ENCODE measurements at places on chromosomes 7 and 10. TPM values are rescaled to one million over a fixed set of nuclear protein-coding genes. Genes with fewer than 3 reads are reported as not detected.

CNPY1 gene
- total RNA-seq: not detected

GRCh38 chr10:24731942-24732341, 8.3 kb upstream of the ARHGAP21 start:
- DNase-seq: no peak

DNA sequence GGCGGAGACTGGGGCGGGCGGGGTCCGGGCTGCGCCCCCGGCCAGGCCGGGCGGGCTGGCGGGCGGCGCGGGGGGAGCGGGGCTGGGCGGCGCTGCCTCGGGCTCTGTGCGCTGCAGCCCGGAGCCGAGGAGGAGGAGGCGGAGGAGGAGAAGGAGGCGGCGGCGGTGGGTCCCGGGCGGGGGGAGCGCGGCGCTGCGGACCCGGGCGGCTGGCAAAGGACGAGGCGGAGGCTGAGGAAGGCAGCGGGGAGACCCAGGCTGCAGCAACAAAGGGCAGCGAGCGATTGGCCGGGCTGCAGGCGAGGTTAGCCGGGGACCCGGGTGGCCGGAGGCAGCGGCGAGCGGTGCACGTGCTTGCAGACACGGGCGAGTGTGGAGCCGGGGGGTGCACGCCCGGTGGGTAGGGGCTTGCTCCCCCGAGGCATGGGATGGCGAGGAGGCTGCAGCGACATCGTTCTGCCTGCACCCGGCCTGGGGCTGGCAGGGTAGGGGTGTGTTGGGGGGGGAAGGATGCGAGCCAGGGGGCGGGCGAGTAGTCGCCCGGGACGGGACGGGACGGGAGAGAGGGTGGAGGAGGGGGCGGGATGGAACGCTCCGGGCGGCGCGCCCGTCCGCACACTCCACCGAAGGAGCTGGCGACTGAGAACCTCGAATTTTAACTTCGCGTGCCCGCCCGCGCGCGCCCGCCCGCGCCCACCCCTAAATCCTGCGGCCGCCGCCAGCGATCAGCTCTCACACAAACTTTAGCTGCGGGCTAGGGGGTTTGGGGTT, 844 bp upstream of the KAT6B start:
- no peak for DNase-seq

- no peak for DNase-seq
Observed at GRCh38 chr10:28984431-28984830, 304.4 kb upstream of the LYZL1 start.

DNA sequence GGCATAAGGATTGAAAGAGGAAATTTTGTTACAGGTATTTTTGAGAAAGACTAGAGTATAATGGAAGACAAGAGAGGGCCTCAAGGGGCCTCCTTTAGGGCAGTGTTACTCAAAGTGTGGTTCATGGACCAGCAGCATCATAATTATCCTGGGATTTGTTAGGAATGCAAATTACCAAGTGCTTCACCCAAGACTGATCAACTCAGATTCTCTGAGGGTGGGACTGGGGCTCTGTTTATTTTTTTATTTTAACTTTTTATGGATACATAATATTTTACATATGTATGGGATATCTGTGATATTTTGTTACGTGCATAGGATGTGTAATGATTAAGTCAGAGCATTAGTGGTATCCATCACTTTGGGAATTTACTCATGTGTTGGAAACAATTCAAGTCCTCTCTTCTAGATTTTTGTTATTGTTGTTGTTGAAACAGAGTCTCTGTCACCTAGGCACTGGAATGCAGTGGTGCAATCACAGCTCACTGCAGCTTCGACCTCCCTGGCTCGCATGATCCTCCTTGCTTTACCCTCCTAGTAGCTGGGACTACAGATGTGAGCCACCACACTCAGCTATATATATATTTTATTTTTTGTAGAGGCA, 2.2 kb upstream of the KCTD7 start:
- DNase-seq: no peak

DNAJC2 gene
- total RNA-seq: 57.9 TPM

ITGA8 gene
- not detected for total RNA-seq

ZKSCAN1 gene
- total RNA-seq: 28.2 TPM

STEAP4 gene
- total RNA-seq: not detected

GRCh38 chr10:93436591-93437085, 45.5 kb downstream of the MYOF start:
- DNase-seq: no peak

- DNase-seq: no peak
Observed at GRCh38 chr10:16182144-16182543, 254.7 kb upstream of the PTER start.

- peak; percentile 94 for DNase-seq
Observed at GRCh38 chr7:151008511-151009323, 15.6 kb downstream of the ATG9B start.

- DNase-seq: no peak
Observed at GRCh38 chr7:152000191-152000590, 25.3 kb upstream of the GALNT11 start.

RFC2 gene
- total RNA-seq: 76.6 TPM

GNAI1 gene
- 14.8 TPM for total RNA-seq

MKLN1 gene
- 33.8 TPM for total RNA-seq

GRCh38 chr7:2109936-2110609, 122.7 kb downstream of the MAD1L1 start:
- no peak for DNase-seq

GRCh38 chr7:113113912-113114311, 4.4 kb downstream of the SMIM30 start:
- peak; percentile 34 for DNase-seq

- DNase-seq: no peak
Observed at GRCh38 chr7:115145512-115145911, 223.6 kb downstream of the MDFIC start.

CHN2 gene
- total RNA-seq: 3.3 TPM

ZNF862 gene
- 1.3 TPM for total RNA-seq

PUS7 gene
- 54.3 TPM for total RNA-seq

GCK gene
- total RNA-seq: 0.90 TPM

SSC4D gene
- total RNA-seq: 14.8 TPM
